Spinal cord (tissue), 10 donors: ENCODE measurements at places on chromosomes 2 and 18. TPM values are rescaled to one million over a fixed set of nuclear protein-coding genes. Genes with fewer than 3 reads are reported as not detected.

The MYO5B gene
- total RNA-seq = 8.0 TPM

The LYG2 gene
- total RNA-seq = not detected

GRCh38 chr2:43117521-43118143 lies 108.8 kb downstream of the ZFP36L2 start:
- DNase-seq = no peak

GRCh38 chr2:206255003-206255402 lies 19.5 kb upstream of the ZDBF2 start:
- no peak for DNase-seq

DNA sequence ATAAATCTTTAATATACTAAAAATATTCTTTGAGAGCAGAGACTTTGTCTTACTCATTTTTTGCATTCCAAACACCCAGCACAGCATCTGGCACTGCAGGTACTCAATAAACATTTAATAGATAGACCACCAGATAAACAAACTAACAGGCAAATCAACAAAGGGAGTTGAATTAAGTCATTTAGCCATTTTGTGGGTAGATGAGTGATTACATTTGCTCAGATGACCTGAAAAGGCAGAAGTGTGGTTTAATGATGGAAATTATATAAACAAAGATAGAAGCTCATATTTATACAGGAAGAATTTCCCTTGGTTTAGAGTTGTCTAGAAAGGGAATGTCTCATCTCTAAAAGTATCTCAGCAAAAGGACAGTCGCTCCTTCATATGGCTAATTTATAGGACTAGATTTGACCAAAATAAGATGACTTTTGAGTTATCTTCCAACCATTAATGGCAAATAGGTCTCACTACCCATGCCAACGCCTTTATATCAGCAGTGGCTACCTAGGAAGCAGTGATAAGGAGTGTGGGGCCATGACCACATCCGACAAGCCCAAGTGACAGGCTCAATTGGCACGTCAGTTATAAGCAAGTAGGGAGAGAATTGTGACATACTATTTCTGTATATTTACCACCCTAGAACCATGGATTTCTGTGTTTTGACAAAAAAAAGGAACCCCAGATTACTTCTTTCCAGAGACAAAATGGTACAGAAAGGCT lies 173.5 kb downstream of the ATAD2B start:
- DNase-seq = no peak
